ENCODE measurements at places on chromosomes 2 and 18.

- no peak for DNase-seq
Observed at GRCh38 chr2:240655931-240656886, 26.5 kb downstream of the AQP12B start.

DNA sequence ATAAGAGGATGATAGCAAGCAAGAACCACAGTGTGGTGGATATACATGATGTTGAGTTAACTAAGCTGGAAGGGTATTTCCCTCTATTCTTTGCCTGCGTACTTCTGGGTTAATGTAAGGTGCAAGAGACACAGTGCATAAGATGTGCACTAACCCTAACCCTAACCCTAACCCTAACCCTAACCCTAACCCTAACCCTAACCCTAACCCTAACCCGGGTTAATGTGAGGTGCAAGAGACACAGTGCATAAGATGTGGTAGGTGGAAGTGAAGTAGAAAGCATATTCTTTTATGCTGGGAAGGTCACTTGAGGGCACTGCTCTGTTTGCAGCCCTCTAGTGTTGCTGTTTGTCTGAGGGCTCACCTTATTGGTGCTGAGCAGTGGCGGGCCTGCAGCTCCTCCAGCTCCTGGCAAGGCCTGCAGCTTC lies 181.5 kb upstream of the ITGA4 start:
- no peak for DNase-seq

GRCh38 chr2:151161821-151162551 lies 99.7 kb downstream of the RBM43 start:
- DNase-seq = no peak

- no peak for DNase-seq
Observed at GRCh38 chr2:143422681-143423080, 293.5 kb downstream of the ARHGAP15 start.

DNA sequence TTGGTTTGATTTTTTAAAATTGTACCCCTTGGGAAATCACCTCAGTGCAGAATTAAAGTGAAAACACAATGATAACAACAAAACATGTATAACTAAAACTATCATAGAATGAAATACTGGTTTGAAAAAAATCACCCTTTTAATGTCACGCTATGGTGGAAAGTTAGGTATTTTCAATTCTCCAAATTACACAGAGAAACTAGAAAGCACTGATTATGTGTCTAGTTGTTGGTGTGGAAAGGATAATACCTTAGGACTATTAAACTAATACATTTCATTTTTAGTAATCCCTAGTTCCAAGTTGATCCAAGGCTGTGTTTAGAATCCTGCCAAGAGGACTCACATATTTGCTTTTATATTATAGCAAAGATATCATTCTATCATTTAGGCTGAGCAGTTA lies 71.2 kb downstream of the NUP35 start:
- no peak for DNase-seq

DNA sequence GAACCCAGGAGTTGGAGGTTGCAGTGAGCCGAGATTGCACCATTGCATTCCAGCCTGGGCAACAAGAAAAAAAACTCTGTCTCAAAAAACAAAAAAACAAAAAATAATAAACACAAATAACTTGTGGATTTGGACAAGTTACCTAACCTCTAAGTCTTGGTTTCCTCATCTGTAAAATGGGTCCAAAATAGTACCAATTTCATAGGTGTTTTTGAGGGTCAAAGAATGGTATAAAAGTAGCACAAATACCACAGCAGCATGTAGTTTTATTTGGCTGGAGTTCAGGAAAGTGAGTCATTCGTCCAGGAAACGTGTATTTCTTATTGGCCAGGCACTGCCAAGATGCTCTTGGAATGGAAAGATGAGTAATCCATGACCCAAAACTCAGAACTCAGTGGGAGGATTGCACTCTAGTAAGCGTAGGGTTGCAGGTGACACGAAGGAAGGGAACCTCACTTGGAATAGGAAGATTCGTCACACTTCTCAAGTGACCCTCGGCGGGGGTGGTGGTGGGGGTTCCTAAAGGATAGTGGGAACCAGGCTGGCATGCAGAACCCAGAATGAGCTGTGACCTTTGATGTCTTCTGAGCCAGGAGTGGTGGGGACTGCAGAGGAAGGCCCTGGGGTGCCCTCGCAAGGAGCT lies 24.4 kb downstream of the GRHL1 start:
- DNase-seq = peak; percentile 31

- no peak for DNase-seq
Observed at GRCh38 chr2:234993541-234993981, 41.7 kb downstream of the SH3BP4 start.

DNA sequence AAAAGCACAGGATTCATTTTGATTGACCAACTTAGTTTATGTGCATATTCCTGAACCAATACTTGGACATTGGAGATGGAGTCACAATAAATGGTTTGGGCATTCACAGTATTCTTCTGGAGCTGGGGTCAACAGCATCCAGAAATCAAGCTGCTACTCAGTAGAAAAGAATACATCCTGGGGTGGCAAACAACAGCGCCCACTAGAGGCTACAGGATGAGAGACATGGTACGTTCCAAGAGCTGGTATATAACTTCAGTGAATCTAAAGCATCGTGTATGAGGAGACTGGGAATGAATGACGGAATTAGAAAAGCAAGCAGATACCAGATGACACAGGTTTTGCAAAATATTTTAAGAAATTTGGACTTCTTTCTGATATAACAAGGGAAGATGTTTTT lies 142.9 kb upstream of the FIGN start:
- DNase-seq = no peak

GRCh38 chr2:146807568-146808168 lies 1037.2 kb upstream of the ACVR2A start:
- no peak for DNase-seq

DNA sequence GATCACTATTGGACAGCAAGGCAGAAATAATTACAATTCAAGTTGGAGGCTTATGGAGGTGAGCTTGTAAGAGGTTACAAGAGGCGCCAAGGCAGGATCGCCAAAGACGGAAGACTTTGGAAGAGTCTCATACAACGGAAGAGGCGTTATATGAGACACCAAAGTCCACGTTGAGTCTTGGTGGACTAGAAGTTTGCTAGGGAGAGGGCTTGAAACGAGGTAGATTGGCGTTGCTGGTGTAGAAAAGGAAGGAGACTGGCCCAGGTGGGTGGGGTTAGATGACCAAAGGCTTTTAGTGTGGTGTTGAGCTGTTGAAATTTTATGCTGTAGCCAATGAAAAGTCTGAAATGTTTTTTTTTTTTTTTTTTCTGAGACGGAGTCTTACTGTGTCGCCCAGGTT lies 1.4 kb downstream of the MSH2 start:
- DNase-seq = no peak

DNA sequence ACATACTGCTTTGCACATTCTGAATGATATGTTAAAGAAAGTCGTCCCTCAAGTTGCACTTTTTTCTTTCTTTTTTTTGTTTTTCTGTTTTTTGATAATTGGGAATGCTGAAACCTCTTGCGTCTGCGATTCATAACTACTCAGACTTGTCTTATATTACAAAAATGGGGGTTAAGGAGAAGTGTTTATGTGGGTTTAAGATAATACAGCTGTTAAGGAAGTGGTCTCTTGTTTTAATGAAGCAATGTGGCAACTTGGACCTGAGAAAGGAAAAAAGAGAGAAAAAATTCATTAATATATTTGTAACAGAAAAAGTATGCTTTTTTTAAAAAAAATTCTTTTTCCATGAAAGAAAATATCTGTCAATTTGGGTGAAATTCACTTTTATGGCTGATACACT lies 268.5 kb upstream of the CCDC68 start:
- no peak for DNase-seq

- no peak for DNase-seq
Observed at GRCh38 chr2:61693744-61694143, 155.6 kb upstream of the XPO1 start.

DNA sequence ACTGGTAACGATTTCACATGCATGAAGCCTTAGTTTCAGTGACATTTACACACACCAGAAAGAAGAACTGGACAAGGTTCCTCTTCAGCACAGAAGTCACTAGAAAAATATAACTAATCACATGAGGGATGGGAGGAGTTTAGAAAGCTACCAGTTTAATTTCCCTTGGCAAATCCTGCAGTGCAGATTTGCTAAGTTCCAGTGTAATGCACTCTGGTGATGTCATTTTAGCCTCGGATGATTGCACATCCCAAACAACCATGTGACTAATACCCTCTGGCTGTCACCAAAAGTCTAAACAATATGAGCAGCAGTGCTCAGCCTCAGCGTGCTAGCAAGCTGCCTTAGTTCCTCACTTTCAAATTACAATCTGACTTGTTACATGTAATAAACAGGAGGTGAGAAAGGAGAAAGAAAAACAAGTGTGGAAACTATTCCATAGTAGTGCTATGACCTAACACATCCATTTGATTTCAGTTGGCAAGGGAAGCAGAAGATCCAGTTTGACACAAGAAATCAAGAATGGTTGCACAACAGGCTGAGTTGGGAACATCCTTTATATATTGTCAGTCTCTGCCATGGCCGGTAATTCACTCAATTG lies 35.3 kb upstream of the PPP1CB start:
- no peak for DNase-seq

- DNase-seq = no peak
Observed at GRCh38 chr2:207468488-207468887, 61.3 kb upstream of the CREB1 start.

GRCh38 chr18:40258311-40258710 lies 1696.7 kb upstream of the PIK3C3 start:
- DNase-seq = no peak

- no peak for DNase-seq
Observed at GRCh38 chr2:12226653-12227052, 480.2 kb downstream of the LPIN1 start.

- DNase-seq = no peak
Observed at GRCh38 chr2:75513616-75514170, 47.0 kb downstream of the EVA1A start.

DNA sequence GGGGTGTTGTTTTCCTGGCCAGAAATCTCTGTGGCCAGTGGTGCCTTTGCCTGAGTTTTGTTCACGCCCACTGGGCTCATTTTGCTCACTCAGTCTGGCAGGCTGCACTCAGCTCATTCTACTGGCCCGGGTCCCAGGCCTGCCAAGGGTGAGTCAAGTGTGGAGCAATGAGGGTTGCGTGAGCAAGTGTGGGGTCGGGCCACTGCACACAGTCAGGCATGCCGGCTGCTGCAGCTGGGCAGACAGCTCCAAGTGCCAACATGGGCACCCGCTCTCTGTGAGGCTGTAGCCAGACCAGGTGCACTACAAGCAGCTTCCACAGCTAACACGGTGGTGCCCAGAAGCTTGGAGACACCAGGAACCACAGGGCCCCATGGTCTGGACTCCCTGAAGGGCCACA lies 801.1 kb upstream of the RAB6C start:
- no peak for DNase-seq

DNA sequence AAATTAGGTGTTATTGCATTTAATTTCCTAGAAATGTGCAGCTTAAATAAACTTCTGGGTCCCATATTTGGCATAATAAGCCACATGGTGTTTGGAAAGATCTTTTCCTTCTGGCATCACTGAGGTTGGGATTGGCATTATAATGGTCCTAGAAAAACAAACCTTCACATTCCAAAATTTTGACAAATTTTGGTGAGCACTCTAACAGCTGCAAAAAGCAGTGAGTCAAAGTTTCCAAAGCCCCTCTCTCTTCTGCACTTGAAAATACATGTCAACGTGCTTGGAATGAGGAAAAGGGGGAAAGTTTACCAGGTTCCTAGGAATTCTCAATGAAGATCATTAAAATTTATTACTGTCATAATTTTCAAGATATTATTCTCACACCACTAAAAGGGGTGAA lies 77.8 kb upstream of the STK17B start:
- no peak for DNase-seq

- DNase-seq = no peak
Observed at GRCh38 chr2:37527361-37527760, 144.1 kb downstream of the CDC42EP3 start.

DNA sequence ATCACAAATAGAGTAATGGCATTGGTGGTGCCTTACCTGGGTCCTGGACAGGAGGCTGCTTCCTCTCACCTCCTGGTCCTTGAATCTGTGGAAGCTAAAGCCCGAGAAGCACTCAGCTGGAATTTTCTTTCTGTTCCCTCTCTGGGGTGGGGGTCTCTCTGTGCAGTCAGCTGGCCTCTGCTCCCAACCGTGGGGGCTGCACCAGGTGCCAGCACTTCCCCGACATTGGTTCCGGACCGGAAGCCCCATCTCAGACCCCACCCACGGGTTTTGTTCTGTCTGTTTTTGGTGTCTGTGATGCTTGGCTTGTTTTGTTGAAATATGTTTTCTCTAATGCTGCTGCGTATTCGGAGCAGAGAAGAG lies 154.7 kb downstream of the TWIST2 start:
- DNase-seq = no peak

- DNase-seq = no peak
Observed at GRCh38 chr2:199206536-199206935, 251.2 kb downstream of the SATB2 start.

DNA sequence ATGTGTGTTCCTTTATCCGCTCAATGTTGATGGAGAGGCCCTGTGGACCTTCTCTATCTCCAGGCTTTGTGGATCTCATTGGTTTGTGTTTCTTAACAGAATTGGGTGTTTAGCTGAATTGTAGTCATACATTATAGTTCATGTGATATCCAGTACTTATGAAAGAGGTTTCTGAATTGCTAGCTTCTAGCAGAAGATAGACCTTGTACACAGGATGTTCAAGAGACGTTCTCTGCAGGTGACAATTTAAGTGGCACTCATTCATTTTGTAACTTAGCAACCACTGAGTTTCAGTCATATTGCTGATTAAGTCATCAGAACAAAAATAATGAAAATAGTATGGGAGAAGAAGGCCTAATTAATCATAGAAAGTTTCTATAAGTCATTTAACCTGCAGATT lies 279.2 kb downstream of the ALPK2 start:
- DNase-seq = no peak

- no peak for DNase-seq
Observed at GRCh38 chr2:12776521-12776961, 59.8 kb downstream of the TRIB2 start.

GRCh38 chr18:54089749-54090459 lies 134.6 kb downstream of the MBD2 start:
- no peak for DNase-seq

DNA sequence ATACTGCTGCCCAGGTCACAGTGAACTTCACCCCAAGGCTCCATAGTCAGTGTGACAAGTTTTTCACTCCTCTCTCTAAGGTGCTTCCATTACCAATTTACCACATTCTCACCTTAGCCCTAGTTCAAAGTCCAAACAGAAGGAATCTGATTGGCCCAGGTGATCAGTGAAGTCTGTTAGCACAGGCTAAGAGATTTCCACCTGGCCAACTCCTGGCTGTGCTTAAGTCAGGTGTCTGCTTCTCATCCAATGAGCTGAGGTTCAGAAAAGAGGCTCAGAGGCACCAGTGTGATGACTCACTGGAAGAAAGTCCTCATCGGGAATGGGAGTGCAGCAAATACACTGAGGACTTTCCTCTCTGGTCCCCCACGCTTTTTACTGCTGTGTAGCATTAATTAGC lies 164.4 kb upstream of the MGAT5 start:
- no peak for DNase-seq

GRCh38 chr2:128516938-128517337 lies 198.3 kb upstream of the HS6ST1 start:
- DNase-seq = no peak

- no peak for DNase-seq
Observed at GRCh38 chr2:231926761-231927565, 767 bp upstream of the NPPC start.

Data from stimulated activated CD4-positive, alpha-beta T cell treated with anti-CD3 and anti-CD28 coated beads, Interleukin-12 subunit alpha, Interleukin-12 subunit beta, amount 100 ng/mL, for 48 hours (primary cell).